ENCODE measurements at places on chromosomes 12 and 14.

DNA sequence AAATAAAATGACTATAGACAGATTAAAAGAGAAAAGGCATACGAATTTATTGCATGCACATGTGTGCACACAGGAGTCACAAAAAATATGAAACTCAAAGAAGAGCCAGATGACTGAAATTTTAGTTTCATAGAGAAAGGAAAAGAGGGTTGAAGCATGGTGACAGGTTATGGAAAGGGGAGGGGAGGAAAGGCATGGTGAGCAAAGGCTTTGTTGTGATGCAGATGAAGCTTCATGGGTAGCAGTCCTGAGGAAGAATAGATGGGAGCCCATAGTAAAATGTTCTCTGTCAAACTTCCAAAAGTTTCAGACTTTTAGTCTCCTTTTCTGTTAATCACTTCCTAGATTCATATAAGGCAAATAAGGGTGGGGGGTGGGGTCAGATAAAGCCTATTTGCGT, 612.7 kb upstream of the ATP2B1 start:
- no peak for DNase-seq

DNA sequence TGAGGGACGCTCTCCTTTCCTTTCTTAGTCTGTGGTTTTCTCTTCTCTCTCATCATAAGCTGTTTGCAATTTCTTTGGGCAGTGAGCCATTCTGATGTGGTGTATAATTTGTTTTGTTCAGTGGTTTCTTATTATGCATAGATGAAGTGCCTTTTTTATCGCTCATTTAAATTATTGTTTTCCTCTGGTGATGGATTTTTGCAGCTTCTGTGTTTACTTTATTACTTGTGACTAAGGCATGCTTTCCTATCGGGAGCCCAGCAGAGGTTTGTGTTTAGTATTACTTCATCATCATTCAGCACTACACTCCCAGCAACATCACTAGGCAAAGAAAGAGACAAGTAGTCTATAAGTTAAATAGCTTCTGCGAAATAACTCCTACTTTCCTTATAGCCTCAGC, 586.6 kb upstream of the NOVA1 start:
- no peak for DNase-seq

DNA sequence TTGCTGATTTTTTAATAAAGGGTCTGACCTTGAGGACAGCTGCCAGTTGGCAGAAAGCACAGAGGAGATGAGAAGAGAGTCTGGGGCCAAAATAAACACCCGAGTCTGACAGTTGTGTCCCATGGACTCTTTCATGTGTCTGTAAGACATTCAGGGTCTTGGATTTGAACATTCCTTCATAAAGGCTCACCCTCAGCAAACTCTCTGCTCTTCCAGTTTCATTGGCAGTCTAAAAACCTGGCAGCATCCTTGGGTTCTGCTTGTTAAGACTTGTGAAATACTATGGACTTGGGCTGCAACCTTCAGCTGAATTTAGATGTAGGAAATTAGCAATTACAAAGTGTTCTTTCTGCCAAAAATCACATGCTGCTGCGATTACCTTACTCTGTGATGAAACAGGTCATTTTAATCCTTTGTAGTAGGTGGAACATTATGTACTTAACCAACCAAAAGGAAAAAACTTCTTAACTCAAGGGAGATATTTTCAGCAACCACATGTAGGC, 32.0 kb upstream of the LMNTD1 start:
- no peak for DNase-seq

GRCh38 chr12:12212769-12213168, 54.1 kb downstream of the LRP6 start:
- no peak for DNase-seq

GRCh38 chr12:57157588-57158173, 10.3 kb upstream of the LRP1-AS start:
- no peak for DNase-seq
